Thyroid gland (tissue), 4 donors: ENCODE measurements at places on chromosomes 2 and 18. TPM values are rescaled to one million over a fixed set of nuclear protein-coding genes. Genes with fewer than 3 reads are reported as not detected.

- DNase-seq: no peak
Observed at GRCh38 chr2:31429759-31430438, 15.4 kb upstream of the XDH start.

DNA sequence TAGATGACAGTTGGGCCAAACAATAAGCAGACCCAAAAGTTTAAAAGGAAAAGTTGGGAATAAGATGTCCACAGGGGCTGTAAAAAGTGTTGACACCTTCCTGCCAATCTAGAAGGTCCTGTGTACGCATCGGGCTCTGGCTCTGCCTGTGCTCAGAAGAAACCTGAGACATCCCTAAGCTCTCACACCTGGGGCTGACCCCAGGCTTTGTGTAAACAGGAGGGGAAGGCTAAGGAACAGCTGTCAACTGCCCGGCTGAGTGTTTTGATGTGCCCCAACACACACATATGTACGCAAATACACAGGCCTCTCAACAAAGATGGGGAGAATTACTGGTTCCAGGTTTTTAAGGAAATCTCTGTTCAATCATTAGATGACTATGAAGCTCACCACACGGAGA lies 59.5 kb downstream of the TMEM131 start:
- DNase-seq: no peak

DNA sequence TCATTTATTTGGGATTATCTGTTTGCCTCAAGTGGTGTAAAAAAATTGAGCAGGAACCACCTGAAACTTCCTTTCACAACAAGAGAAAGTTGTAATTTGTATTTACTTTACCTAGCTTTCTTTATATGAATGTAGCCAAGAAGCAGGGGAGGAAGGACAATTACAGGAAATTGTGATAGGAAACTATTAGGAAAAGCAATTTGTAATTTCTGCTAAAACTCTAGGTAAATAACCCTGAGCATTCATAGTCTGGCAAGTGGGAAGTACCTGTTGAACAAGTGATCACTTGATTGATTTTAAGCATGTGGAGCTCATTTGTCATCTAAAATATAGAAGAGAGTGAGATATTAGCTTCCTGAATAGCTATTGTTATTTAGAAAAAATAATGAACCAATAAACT lies 5.0 kb downstream of the TFPI start:
- DNase-seq: no peak

Gene PTGR3
- total RNA-seq: 44.2 TPM

Gene CERS6
- total RNA-seq: 37.2 TPM

Gene ARHGAP15
- total RNA-seq: 13.0 TPM

Gene GAREM1
- total RNA-seq: 5.2 TPM

Gene MAPK4
- 11.9 TPM for total RNA-seq

Gene SLC9A4
- total RNA-seq: not detected
